ENCODE measurements at places on chromosomes 1 and 21. TPM values are rescaled to one million over a fixed set of nuclear protein-coding genes. Genes with fewer than 3 reads are reported as not detected.

The RPE65 gene
- total RNA-seq: 0.31 TPM

The PTPRU gene
- 39.4 TPM for total RNA-seq

The HCRTR1 gene
- total RNA-seq: 3.8 TPM

The DENND2D gene
- 0.94 TPM for total RNA-seq

The GJA5 gene
- 0.94 TPM for total RNA-seq

The LPAR3 gene
- total RNA-seq: not detected

The SYT2 gene
- 1.6 TPM for total RNA-seq

The SUSD4 gene
- total RNA-seq: 21.0 TPM

The KDF1 gene
- total RNA-seq: not detected

The C4BPB gene
- total RNA-seq: not detected

The CBR3 gene
- 2.8 TPM for total RNA-seq

The OR13G1 gene
- not detected for total RNA-seq

The UBL4B gene
- total RNA-seq: not detected

The CGN gene
- 5.0 TPM for total RNA-seq

The VSIG8 gene
- 0.31 TPM for total RNA-seq

The AGMAT gene
- 0.31 TPM for total RNA-seq

The LZIC gene
- 59.5 TPM for total RNA-seq

The PCP4L1 gene
- 1.9 TPM for total RNA-seq

The TMEM125 gene
- 0.31 TPM for total RNA-seq

The CLCA1 gene
- total RNA-seq: not detected

The DVL1 gene
- 80.1 TPM for total RNA-seq

The RASSF5 gene
- total RNA-seq: 1.3 TPM

The L1TD1 gene
- total RNA-seq: not detected

The C1orf232 gene
- total RNA-seq: not detected

The SIK1 gene
- total RNA-seq: 13.1 TPM

The CELA3A gene
- not detected for total RNA-seq

The PROK1 gene
- not detected for total RNA-seq

The COL6A1 gene
- 56.7 TPM for total RNA-seq

The EPHX1 gene
- 9.4 TPM for total RNA-seq

The ANGEL2 gene
- 93.6 TPM for total RNA-seq

The RAVER2 gene
- total RNA-seq: 25.0 TPM

The TLCD4 gene
- 7.8 TPM for total RNA-seq

The RHD gene
- not detected for total RNA-seq

The SH3D21 gene
- 4.7 TPM for total RNA-seq

The PADI6 gene
- not detected for total RNA-seq

The ACTA1 gene
- total RNA-seq: 1.6 TPM

The CFH gene
- total RNA-seq: 3.8 TPM

The SEC16B gene
- total RNA-seq: 1.3 TPM

The CDC7 gene
- 21.0 TPM for total RNA-seq

The DCST1 gene
- total RNA-seq: not detected

The NR1I3 gene
- total RNA-seq: not detected

The MTFR1L gene
- 44.4 TPM for total RNA-seq

The BRDT gene
- not detected for total RNA-seq

Data from parietal lobe (tissue), 2 donors.